ENCODE measurements at places on chromosomes 6 and 20.

DNA sequence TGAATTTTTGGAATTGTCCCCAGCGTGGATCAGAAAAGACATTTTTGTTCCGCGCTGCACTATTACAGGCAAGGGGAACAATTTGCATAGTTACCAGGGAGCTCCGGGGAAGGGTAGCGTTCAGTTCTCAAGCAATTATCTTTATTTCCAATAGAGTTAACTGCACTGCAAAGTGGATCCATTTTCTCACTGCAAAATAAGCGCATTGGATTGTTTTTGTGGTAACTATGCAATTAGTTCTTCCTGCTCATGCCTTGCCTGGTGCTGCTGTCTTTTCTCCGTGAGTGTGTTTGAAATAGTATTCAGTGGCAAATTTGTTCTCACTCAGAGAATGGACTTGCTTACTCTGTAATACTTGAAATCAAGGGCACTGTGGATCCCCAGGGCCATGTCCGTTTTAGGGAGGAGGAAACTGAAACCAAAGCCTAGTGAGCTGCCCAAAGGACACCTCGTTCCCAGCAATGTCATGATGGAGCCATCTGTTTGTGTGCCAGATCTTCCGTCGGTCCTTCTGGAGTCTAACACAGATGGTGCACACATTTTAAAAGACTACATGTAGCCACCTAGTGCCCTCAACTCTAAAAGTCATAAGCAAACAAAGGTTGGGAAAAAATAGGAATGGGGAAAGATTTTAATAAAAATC is 7.4 kb upstream of the PCK1 start:
- DNase-seq, result no peak

DNA sequence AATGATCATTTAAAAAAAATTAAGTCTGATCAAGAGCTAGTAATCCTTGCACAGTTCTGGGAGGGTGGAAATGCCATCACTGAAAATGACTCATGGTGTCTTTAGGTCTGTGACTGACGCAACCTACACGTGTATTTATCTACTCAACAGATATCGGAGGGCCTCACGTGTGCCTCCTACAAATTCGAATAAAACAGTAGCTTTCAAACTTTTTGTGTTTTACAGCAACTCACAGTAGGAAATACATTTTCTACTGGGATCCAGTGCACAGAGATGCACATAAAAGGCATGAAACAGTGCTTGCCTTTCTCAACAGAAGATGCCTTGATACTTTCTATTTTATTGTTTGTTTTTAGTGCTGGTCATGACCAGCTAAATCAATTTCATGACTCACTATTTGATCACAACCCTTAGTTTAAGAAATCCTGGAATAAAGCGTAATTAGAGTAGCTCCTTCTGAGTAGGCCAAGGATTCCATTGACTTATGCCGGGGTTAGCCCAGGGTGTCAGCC is 210.0 kb upstream of the SNX9 start:
- no peak for DNase-seq

DNA sequence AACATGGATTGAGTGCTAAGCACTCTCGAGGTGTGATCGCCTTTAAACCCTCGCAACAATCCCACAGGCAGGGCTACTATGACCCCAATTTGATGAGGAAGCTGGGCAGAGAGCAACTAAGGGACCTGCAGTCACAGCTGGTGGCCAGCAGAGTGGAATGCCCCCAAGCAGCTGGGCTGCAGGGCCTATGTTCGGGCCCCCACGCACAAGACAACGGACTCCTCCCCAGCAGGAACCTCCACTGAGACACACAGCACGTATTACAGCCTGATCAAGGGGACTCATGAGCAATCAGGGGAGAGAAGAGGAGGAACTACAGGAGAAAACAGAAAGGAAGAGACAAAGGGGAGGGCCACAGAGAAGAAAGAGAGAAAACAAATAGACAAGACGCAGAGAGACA is 21.7 kb downstream of the CST7 start:
- DNase-seq, result no peak

GRCh38 chr20:7323957-7324356 is 556.5 kb downstream of the BMP2 start:
- no peak for DNase-seq

DNA sequence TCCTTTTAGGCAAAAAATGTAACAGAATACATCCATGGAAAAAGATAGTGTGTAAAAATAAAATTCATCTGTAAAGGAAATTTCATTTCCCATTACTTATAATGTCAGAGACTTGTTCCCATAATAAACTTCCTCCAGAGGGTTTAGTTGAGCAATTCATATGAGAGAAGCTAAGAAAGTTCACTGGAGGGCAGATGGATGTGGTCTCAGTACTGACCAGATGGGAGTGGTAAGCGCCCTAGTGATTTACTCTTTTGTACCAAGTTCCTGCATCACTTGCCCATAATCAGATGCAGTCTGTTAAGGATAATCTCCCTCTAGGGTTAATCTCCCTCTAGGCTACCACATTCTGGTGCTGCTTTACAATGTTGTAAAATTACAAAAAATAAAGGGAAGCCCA is 61.7 kb downstream of the ESF1 start:
- no peak for DNase-seq

- peak; percentile 84 for DNase-seq
Observed at GRCh38 chr20:32031007-32031958, 20.8 kb upstream of the HCK start.

DNA sequence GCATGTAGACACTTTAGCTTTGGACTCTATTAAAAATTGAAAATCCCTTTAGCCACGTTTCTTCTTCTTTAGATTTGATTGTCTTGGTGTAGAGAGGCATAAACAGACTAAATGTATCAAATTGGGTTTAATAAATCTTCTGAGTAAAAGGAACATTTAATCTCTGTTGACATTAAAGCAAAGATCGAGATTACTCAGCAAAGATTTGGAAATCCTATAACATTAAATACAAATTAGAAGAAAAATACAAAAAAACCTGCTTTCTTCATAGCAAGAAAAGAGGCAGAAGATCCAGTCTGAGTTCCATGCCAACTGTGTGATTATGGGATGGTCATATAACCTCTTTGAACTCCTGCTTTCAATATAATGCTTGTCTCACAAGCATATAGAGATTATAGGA is 172.3 kb downstream of the GJA1 start:
- DNase-seq, result no peak

DNA sequence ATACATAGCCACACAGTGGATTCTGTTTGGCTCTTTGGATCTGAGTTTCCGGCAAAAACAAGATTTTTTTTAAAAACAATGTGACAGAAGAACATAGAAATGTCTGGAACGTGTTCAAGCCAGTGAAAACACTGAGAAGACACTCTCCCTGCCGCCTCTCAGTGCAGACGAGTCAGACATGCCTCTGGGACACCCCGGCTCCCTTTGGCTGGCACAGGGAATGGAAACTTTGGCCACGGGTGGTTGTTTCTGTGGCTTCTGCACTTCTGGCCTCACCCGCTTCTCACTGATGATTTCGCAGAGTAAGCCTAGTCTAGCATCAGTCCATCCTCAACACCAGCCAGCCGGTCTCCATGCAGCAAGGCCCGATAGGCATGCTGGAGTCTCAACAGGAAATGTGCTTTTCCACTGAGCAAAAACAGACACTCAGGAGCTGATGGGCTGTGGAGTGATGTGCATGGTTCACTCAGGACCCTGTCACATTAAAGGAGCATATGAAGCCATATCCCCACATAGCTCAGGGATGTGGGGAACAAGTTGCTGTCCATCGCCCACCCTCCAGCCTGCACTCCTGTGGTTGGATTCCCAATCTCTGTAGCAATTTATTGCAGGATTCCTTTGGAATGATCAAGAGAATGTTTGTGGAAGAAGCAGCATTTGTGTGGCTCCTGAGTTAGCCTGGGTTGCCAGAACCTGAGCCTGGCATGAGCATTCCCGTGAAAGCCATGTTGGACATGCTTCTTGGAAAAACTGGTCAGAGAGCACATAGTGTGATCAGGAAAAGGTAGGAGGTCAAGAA is 262.0 kb upstream of the RIN2 start:
- DNase-seq, result no peak

DNA sequence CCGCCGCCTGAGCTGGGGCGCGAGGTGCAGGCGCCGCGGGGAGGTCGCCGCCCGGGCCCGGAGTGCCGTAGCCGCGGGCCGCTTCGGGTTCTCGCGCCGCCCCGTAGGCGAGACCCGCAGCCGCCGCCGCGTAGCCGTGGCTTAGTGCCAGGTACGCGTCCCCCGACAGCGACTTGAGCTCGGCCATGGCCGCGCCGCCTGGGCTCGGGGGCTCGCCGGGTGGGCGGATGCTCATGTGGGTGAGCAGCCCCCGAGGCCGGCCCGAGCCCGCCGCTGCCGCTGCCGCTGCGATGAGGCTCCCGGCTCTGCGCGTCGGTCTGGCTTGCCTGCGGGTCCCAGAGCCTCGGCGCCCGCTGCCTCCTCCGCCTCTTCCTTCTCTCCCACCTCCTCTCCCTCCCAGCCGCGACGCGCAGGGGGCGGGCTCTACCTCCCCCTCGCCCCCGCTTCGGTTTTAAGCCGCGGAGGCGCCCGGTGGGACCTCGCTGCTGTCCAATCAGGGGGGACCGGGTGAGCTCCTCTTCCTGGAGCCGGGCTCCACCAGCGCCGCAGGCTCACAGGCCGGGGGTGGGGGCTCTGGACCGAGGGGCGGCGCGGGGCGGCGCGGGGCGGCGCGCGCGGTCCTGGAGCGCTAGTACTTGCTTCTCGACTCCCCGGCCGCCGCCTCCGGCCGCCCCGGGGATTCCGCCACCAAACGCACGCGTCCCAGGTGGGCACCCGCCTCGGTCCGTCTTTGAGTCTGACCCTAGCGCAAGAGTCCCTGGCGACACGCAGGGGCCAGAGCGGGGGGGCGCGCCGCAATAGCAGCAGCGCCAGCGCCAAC is at the start of gene BHLHE23:
BHLHE23 (minus strand) TSS at position 425 of the 820 bp plus-strand sequence; CDS start at position 235, 190 bp downstream.
- DNase-seq, result peak; percentile 69

- DNase-seq, result no peak
Observed at GRCh38 chr6:163823577-163823976, 409.1 kb downstream of the QKI start.

GRCh38 chr20:32285621-32286371 is 8.3 kb downstream of the KIF3B start:
- no peak for DNase-seq

DNA sequence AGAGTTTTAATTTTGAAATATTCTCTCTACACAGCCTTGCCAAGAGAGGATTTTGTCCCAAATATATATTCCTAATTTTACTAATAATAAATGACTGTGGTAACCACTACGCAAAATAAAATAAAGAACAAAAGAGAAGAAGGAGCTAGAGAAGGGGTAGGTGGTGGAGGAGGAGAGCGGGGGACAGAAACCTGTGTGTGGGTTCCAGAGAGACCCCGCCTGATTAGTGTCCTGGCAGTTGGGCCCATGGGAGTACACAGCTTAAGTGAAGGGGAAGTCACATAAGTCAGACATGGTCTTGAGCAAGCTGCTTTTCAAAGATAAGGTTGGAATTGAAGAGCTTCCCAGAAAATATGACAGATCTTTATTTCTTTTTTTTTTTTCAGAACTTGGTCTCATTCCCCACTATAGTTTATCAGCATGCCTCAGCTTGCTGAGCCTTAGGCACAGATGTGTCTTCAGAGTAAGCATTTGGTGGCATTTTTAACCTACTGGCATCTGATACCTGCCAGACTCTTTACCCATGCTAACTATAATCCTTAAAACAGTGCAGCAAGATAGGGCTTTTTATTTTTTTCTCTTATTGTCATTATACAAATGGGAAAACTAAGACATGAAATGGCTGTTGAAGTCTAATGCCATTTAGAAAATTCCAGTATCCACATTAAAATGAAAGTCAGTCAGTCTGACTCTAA is 9.6 kb upstream of the RHAG start:
- no peak for DNase-seq

GRCh38 chr20:52342913-52343312 is 151.3 kb upstream of the ZFP64 start:
- no peak for DNase-seq

GRCh38 chr6:83365931-83366330 is 64.9 kb downstream of the ME1 start:
- no peak for DNase-seq

GRCh38 chr6:169725125-169726048 is 1.1 kb upstream of the PHF10 start:
- DNase-seq, result peak; percentile 78

DNA sequence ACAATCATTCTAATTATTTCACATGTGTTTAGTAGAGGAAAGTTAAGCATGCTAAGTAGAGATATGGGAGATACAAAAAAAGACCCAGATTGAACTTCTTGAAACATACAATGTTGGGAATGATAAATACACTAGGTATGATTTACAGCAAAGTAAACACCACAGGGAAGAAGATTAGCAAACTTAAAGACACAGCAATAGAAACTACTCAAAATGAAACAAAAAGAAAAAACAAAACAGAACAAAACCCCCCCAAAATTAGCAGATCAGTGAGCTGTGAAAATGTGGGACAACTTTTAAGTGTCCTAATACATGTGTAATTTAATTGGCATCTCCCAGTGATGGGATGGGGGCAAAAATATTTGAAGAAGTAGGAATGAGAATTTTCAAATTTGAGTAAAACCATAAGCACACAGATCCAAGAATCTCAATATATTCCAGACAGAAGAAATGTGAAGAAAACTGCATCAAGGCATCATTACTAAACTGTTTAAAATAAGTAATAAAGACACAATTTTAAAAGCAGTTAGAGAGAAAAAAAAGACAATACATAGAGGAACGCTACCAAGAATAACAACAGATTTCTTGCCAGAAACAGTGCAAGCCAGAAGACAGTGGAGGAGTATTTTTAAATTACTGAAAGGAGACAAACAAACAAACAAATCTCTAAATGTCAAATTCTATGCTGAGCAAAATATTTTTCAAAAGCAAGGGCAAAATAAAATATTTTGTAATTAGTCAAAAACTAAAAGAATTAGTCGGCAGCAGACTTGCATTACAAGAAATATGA is 473.7 kb downstream of the QKI start:
- no peak for DNase-seq

DNA sequence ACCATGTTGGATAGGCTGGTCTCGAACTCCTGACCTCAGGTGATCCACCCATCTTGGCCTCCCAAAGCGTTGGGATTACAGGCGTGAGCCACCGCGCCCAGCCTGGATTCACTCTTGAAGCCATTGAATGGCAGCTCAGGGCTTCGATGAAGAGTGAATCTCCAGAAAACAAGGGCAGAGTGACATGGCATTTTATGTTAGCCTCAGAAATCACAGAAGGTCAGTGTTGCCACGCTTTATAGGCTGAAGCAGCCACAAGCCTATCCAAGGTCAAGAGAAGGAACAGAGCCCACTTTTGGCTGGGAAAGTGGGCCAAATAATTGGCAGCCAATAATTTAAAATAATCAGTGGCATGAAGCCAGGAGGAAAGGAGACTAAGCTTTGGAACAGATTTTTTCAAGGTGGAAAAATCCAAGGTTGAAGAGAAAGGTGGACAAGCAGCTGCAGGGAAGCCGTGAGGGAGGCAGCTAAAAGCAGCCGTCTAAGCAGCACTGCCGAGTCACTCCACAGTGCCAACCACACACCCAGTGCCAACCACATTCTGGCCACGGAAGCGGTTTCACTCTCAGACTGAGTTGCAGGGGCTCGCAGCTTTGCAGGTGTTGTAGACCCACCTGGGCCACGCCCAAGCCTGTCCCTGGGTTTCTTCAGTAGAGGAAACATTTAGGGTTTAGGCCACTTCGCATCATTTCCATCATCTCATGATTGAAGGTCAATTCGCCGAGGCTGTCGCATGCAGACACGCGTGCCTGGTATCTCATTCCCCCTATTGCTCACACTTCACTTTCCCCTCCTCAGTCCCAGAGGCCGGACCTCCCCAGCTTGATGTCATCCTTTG is 17.4 kb upstream of the AVP start:
- DNase-seq, result no peak

GRCh38 chr20:5150226-5151076 is 23.6 kb downstream of the CDS2 start:
- DNase-seq, result no peak

GRCh38 chr6:168012431-168013249 is 15.2 kb downstream of the KIF25 start:
- DNase-seq, result no peak
